A673 (cell line): ENCODE measurements at places on chromosomes 6 and 20.
A peak's percentile ranks its signal among the peaks of the same experiment; 100 is the strongest.

DNA sequence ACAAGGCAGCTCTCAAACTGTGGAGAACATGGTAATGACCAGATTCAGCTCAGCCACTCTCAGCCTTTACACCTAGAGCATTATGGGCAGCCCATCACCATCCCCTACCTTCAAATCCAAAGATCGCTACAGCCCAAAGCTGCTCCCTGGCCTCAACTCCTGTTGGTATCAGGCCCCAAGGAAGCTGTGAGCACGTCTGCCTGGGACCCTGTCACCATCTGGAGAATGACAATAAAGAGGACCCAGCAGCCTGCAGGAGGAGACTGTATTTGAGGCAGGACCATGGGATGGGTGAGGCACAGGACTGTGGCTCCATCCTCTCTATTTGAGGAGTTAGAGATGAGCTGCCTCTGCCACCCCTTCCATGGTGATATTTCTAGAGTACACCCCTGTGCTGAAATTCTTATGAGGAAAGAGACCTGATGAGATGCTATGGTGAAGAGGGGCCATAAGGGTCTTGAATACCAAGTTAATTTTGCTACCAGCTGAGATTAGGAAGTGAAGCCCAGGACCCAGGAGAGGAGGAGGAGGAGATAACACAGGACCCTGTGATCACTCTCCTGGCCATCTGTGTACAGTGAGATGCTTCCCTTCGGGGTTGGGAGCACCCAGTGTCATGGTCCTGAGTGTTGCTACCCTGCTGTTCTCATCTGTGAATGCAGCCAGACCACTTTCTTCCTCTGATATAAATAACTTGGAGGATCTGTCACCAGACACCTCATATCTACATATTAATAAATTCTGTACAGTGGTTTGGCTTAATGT is 19.6 kb upstream of the MICB start:
- DNase-seq = no peak

DNA sequence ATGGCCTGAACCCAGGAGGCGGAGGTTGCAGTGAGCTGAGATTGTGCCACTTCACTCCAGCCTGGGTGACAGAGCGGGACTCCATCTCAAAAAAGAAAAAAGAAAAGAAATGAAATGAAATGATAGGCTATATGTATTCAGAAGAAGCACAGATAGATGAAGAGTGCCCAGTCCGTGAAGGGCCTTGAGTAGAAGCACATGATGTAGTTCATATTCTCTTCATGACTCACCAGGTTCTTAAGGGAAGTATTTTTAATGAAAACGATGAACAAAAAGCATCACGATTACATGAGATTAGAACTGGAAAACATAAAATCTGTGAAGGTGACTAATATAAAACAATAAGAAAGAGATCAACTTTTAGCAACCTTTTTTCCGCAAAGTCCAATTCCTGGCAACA is 29.8 kb downstream of the TPD52L1 start:
- DNase-seq = no peak

DNA sequence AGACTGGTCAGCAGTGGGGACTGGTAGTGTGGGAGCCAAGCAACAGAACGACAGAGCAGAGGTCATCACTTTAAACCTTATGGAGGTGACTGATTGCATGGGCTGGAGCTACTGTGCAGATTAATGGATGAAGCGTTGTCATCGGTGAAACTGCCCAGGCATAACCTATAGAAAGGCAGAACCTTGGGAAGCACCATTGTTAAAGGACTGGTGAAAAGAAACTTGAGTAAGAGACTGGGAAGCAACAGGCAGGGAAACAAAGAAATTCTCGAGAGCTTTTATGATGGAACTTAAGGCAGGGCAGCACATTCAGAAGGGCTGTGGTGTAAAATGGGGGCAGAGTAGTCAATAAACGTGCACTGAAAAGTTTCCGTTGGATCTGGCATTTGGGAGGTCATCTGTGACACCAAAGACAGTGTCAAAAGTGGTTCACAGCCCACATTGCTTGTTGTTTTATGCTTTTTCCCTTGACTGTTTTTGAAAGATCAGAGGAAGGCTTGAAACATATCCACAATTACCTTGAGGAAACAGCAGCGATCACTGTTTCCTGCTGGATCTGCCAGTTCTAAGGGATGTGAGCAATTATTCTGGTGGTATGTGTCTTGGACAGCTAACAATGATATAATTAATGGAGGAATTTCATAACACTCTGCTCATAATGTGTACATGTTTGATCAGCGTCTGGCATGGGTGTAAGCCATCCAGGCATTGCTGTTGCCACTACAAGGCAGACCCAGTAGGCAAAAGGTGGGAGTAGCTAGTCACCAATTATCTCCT is 62.7 kb downstream of the LRRC1 start:
- DNase-seq = peak; percentile 24

DNA sequence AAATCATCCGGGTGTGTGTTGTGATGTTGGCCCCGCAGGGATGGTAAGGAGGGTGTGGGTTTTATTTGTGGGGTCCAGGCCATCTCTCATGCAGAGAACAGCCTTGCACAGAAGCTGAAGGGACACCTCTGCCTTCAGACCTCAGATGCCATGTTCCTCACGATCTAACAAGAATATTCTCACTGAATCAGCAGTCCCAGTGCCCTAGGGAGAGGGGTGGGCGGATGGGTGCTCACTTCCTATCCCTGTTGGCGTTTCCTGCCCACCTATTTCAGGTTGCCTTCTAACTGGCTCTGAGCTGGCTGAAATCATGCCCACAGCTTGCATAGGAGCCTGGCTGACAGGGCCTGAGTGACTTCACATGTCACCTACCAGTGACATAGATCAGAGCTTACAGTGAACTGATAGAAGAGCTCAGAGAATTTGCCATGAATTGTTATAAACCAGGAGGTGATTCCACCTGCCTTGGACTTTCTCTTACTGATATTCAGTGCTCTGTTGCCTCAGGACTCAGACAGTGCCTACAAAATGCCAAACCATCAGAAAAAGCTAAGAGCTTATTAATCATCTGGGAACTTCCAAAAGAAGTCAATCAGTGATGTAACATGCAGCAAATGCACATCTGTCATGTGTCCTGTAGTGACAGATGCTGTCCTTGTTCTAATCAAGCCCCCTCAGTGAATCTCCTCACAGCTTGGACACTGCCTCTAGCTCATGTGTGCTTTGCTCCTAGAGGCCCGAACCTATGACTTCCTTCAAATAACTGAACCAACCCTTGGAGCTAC is 285.8 kb upstream of the PRND start:
- DNase-seq = no peak

- DNase-seq = no peak
Measured at GRCh38 chr6:72828904-72829303, 207.0 kb downstream of the KCNQ5 start.

- no peak for DNase-seq
Measured at GRCh38 chr20:62609279-62609720, 33.0 kb upstream of the SLCO4A1 start.

DNA sequence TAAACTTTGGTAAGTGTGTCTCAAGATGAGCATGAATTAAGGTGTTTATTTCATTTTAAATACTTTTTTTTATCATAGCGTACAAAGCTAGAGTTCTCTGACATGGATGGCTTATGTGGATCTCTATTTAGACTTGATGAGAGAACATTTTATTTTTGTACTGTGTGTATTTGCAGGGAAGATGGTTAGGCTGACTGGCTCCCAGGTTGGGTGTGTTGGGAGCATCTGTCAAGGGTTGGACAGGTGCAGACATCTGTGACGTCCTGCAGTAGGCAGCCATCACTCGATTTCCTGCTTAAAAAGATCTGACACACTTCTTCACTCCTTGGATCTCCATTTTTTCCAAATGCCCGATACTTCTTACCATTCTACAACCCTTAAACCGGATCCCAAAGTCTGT is 221.9 kb upstream of the QKI start:
- DNase-seq = no peak

DNA sequence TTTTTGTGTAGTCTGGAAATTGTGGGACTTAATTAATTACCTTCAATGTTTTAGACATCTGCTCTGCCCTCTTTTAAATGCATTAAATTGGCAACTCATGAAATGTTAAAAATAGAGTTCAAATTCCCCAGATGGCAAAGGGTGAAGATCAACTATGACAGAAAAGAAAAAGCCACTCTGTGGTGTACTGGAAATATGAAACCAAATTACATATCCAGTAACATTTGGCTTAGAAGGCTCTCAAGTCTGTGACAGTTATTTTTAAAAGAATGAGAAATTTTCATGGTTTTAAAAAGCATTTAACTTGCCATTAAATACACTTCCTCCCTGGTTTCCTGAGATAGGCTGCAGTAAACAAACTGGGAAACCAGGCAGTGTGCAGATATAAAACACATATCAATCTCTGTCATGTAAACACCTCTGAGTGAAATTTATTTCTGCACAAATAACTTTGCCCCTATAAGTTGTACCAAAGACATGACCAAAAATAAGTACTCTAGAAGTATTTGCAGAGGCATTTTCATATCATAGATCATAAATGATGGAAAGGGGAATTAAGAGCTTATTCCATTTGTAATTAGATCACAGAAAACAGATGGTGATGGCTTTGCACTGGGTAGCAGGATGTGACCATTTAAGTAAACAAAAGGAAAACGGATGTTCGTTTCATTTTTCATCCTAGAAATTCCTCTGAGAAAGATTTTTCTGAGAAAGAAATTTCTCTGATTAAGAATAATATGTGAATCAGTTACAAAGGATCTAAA is 360.1 kb downstream of the SAMD5 start:
- peak; percentile 94 for DNase-seq

- DNase-seq = peak; percentile 16
Measured at GRCh38 chr20:18428490-18429173, 38.2 kb downstream of the DZANK1 start.

- no peak for DNase-seq
Measured at GRCh38 chr20:768426-768978, at the start of gene SLC52A3. TSS of gene SLC52A3 (minus strand) at chr20:768500. CDS start at chr20:765774, 2,726 bp downstream.

DNA sequence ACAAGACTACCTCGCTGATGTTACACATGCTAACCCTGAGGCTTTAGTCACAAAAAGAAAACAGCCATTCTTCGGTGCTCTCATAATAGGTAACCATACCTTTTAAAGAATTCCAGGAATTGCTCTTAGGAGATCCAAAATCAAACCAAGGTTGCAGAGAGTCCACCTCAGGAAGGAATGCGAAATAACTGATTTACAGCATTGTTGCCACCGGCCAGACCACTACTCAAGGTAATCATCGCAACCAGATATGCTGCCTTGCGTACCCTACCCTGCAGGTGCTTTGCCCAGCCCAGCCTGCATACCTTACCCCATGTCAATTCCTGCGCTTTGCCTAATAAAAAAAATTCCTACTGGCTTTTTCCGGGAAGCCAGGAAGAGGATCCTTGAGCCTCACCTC is 27.0 kb downstream of the NUP153 start:
- no peak for DNase-seq

DNA sequence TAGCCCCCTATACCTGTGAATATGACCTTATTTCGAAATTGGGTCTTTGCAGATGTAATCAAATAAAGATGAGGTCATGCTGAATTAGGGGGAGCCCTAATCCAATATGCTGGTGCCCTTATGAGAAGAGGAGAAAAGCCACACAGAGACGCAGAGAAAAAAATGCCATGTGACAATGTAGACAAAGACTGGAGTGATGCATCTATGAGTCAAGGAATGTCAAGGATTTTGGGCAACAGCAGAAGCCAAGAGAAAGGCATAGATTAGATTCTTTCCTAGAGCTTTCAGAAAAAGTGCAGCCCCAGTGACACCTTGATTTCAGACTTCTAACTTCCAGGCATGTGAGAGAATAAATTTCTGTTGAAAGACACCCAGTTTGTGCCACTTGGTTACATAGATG is 47.4 kb upstream of the HS3ST5 start:
- DNase-seq = no peak

DNA sequence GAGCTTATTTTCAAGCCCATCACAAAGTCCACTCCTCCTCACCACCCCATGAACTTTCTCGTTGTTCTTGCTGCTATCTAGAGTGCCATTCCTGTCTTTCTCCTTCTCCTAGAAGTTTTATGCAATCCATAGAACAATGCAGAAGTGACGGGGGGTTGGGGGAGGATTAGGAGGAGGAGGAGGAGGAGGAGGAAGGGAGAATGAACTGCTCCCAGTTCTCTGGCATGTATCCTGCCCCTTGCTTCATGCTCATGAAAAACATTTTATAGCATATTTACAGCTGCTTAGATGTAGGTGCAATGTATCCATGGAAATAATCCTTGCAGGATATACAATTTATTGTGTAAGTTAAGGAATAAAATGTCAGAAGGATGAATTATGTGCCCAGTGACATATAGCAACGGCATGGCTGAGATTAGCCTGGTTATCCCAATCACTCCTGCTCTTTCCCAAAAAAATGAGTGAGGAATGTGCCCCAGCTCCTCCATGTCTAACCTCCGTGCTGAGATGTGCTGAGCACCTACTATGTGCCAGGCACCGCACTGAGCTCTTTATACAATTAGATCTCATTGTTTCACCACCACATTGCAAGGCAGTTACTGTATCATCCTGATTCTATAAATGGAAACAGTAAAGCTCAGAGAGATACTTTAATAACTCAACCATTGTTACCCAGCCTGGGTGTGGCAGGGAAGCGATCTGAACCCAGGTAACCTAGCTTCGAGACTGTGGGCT is 41.6 kb upstream of the TFAP2C start:
- no peak for DNase-seq

DNA sequence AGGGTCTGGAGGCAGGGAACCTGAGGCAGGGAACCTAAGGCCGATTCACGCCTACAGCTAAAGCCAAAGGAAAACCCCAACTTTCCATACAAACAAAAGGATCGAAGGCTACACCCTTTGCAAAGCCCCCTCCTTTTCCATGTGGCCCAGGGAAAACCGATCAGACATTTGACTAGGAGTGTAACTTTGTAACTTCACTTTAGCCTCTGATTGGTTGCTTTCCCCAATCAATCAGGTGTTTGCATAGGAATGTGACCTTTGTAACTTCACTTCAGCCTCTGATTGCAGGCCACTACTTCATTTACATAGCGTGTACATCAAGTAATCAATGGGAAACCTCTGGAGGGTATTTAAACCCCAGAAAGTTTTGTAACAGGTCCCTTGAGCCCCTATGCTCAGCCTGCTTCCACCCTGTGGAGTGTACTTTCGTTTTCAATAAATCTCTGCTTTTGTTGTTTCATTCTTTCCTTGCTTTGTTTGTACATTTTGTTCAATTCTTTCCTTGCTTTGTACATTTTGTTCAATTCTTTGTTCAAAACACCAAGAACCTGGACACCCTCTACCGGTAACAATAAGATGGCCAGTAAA is 43.3 kb downstream of the CHD6 start:
- no peak for DNase-seq
